Activated CD4-positive, alpha-beta T cell treated with anti-CD3 and anti-CD28 coated beads for 36 hours (primary cell): ENCODE measurements at places on chromosomes 5 and 9. TPM values are rescaled to one million over a fixed set of nuclear protein-coding genes. Genes with fewer than 3 reads are reported as not detected.
A peak's percentile ranks its signal among the peaks of the same experiment; 100 is the strongest.

- DNase-seq: peak; percentile 70
Observed at GRCh38 chr9:117555964-117556629, 141.2 kb upstream of the ASTN2 start.

DNA sequence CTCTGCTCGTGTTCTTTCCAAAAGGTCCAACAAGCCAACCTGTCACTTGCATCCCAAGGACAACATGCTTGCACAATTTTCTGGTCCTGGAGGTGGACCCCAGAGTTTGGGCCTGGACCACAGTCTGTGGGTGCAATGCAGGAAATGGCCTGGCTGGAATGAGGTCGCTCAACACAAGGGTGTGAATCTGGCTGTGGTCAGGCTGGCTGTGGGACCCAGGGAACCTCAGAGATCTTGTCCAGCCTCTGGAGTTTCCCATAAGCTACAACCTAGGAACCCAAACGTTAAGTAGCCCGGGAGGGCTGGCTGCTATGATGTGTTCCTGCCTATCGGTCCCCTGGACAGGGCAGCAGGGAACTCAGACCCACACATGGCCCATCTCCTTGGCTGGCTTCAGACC lies 15.4 kb downstream of the TBC1D9B start:
- no peak for DNase-seq

DNA sequence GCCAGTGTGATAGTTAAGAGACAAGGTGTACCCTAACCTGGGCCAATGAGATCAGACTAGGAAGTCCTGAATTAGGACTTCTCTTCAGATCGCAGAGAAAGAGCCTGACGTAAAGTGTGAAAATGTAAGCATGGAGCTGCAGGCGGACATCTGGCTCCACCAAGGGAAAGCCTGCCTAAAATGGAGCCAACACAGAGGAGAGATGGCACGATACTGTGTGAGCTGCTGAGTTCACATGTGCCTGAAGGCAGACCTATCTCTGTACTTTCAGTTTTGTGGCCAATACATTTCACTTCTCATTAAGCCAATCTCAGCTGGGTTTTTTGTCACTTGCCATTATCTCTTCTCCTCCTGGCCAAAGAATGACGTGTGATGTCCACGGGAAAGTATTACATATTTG lies 210.5 kb downstream of the ELAVL2 start:
- no peak for DNase-seq

DNA sequence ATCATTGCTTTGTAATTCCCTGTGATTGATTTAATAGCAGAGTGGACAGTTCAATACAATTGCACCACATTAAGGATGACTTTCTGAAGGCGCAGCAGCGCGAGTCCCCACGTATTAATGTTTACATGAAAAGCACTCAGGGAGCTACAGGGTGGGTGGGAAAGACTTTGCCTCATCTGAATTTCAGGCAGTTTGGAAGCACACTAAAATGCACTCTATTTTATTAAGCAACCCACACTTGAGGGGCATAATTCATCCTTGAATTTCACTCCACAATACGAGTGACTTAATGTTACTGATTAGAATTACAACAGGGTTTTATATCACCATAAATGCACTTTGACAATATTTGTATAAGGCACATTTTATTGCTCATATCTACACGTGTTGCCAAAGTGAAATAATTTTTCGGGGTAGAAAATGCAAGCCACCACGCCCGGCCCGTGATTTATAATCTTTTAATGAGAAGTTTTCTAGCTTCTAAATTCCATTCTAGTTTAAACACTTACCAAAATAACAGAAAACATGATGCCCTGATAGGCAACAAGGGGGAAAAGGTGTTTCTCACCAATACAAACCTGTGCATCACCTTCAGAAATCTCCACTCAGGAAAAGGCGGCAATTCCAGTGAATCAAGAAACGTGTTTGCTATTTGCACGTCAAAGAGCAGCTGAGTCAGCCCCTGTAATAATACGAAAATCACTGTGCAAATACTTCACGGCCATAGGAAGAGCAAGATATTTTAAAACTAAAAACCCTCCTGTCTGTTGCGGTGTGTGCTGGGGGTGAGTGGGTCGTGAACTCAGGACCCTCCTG lies 40.5 kb downstream of the IRX4 start:
- DNase-seq: no peak

- DNase-seq: no peak
Observed at GRCh38 chr9:123324767-123325183, 31.2 kb upstream of the CRB2 start.

DNA sequence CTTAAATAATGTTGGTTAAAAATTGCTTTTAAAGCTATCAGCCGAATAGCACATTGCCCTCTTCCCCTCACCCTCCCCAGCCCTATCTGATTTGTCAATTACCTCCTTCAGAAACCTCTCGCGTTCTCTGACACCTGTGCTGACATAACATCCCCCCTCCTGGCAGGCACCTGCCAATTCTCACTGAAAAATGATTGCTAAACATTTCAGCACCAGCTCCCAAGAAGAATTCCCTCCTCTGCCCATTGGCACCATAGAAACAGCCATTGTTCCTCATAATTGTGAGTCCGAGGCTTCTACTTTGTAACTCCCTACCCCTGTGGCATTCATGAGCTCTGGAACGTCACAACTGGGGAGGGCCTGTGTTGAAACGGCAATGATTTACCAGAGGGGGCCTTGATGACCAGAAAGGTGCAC lies 20.2 kb downstream of the CDH6 start:
- no peak for DNase-seq

DNA sequence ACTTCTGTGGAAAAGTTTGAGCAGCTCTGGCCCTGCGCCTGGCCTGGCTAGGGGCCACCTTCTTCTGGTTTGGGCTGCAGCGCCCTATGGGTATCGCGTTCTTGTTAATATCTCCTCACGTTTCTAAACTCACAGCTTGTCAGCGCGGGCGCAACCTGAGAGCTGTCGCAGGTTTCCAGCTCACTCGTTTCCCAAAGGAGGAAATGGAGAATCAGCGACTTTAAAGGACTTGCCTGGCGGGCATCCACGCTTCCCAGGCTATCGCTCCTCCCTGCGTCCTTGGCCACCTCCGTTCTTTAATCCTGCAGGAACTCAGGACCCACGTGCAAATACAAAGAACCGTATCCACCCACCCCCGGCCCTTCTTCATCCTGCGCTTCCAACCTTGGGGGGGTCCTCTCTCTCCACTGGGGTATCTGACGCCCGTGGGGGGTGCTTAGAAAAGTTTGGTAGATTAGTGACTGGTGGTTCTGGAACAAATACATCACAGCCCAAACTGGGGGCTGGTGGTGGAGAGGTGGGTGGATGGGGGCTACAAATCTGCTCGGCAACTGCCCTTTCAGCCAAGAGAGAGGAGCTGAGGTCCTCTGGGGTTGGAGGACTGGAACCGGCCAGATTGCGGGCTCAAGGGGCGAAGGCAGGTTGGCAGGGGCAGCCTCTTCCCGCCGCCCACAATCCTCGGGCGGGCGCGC lies 578 bp upstream of the PSAT1 start:
- peak; percentile 53 for DNase-seq

Gene EGR1
- 45.3 TPM for total RNA-seq

Gene ISL1
- total RNA-seq: not detected
